ENCODE measurements at places on chromosomes 7 and 10. TPM values are rescaled to one million over a fixed set of nuclear protein-coding genes. Genes with fewer than 3 reads are reported as not detected.

- no peak for DNase-seq
- H3K27me3 ChIP-seq, result peaks cover 14% of the 10 kb centered on the region
- H3K4me3 ChIP-seq, result no peak overlapping the region
- no peak overlapping the region for H3K27ac ChIP-seq
- no peaks in the 10 kb centered on the region for H3K36me3 ChIP-seq
Observed at GRCh38 chr10:24393201-24393600, 184.3 kb downstream of the KIAA1217 start.

DNA sequence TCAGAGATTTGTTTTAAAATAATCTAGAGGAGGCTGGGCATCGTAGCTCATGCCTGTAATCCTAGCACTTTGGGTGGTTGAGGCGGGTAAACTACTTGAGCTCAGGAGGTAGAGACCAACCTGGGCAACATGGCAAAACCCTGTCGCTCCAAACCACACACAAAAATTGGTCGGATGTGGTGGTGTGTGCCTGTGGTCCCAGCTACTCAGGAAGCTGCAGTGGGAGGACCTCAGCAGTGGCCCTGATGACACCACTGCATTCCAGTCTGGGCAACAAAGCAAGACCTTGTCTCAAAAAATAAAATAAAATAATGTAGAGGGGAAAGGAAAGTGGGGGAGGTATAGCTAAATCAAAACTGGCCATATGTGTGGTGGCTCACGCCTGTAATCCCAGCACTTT, 13.9 kb upstream of the PPP3CB start:
- no peak overlapping the region for H3K27ac ChIP-seq
- H3K4me1 ChIP-seq, result peaks cover 14% of the 10 kb centered on the region
- peaks cover 6% of the 10 kb centered on the region for H3K36me3 ChIP-seq
- no peak for DNase-seq
- no peak overlapping the region for H3K4me3 ChIP-seq
- no peaks in the 10 kb centered on the region for H3K27me3 ChIP-seq

GRCh38 chr7:300546-301290, 10.7 kb downstream of the FOXL3 start:
- no peak overlapping the region for H3K27ac ChIP-seq
- H3K4me1 ChIP-seq, result no peaks in the 10 kb centered on the region
- DNase-seq, result no peak
- H3K27me3 ChIP-seq, result peaks cover 7% of the 10 kb centered on the region
- H3K36me3 ChIP-seq, result peaks cover 4% of the 10 kb centered on the region

GRCh38 chr10:30736685-30737232, 107.2 kb upstream of the LYZL2 start:
- H3K27me3 ChIP-seq, result no peaks in the 10 kb centered on the region
- H3K4me1 ChIP-seq, result peaks cover 14% of the 10 kb centered on the region
- peak; percentile 100 for DNase-seq
- H3K4me3 ChIP-seq, result peak overlapping the region; percentile 57
- H3K27ac ChIP-seq, result peak overlapping the region; percentile 99

The CRHR2 gene
- total RNA-seq, result not detected

The TUBAL3 gene
- not detected for total RNA-seq

The RTKN2 gene
- total RNA-seq, result 5.5 TPM

The A1CF gene
- total RNA-seq, result not detected

DNA sequence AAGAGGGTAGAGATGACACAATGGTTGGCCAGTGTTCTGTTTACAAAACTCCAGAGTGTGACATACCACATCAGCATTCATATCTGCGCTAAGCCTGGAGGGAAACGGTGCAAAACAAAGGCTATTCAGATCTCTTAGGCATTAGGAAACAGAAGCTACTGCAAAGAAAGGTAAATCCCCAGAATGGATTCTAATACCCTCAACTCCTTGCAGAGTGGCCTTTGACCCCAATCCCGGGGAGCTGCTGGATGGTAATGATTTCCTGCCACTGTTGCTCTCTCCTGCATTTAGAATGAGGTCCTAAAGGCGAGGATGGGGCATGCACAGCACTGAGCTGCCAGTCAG, 65.2 kb downstream of the AOAH start:
- H3K27ac ChIP-seq, result peak overlapping the region; percentile 19
- peaks cover 12% of the 10 kb centered on the region for H3K4me1 ChIP-seq
- peaks cover 6% of the 10 kb centered on the region for H3K27me3 ChIP-seq
- H3K36me3 ChIP-seq, result no peaks in the 10 kb centered on the region
- H3K4me3 ChIP-seq, result no peak overlapping the region
- DNase-seq, result peak; percentile 27

The OPN4 gene
- total RNA-seq, result not detected

The H2BK1 gene
- total RNA-seq, result not detected

DNA sequence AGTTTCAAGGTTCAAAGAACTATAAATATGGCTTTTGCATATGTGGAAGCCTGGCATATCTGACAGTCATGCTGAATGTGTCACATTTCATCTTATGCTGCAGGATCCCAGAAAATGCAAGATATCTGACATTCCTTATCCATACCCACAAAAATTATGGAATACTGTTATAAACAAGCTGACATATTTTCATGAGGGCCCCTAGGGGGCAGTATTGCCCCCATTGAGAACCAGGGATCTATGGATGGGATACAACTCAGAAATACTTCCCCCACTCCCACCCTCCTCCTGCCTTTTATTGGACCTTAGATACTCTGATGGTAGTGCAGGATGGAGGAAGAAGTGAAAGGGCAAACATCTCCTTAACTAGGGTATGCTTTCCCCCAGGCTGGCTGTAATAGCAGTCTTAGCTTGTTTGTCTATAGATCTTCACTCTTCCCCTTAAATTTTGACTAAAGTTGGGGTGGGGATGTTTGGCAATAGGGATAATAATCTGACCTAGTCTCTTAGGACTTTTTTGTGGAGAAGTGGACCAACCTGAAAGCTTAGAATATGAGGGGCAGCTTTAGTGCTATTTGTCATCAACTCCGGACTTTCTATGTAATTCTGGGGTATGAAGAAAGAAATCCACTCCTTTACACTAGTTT, 3.5 kb upstream of the GNGT1 start:
- DNase-seq, result no peak
- H3K4me1 ChIP-seq, result peaks cover 5% of the 10 kb centered on the region
- no peak overlapping the region for H3K27ac ChIP-seq
- H3K36me3 ChIP-seq, result no peaks in the 10 kb centered on the region
- H3K27me3 ChIP-seq, result peaks cover 2% of the 10 kb centered on the region

The ANXA8 gene
- total RNA-seq, result 1.1 TPM

- peaks cover 19% of the 10 kb centered on the region for H3K27me3 ChIP-seq
- no peaks in the 10 kb centered on the region for H3K36me3 ChIP-seq
- no peaks in the 10 kb centered on the region for H3K4me1 ChIP-seq
- no peak for DNase-seq
Observed at GRCh38 chr10:12412666-12413368, 63.5 kb downstream of the CAMK1D start.

GRCh38 chr10:96230527-96230926, 40.8 kb downstream of the BLNK start:
- H3K27me3 ChIP-seq, result peaks cover 6% of the 10 kb centered on the region
- H3K36me3 ChIP-seq, result no peaks in the 10 kb centered on the region
- no peak overlapping the region for H3K27ac ChIP-seq
- DNase-seq, result no peak
- no peak overlapping the region for H3K4me3 ChIP-seq
- no peaks in the 10 kb centered on the region for H3K4me1 ChIP-seq

The PRLHR gene
- not detected for total RNA-seq

GRCh38 chr10:129680661-129681344, 213.8 kb downstream of the MGMT start:
- no peak for DNase-seq
- peaks cover 2% of the 10 kb centered on the region for H3K27me3 ChIP-seq
- H3K4me3 ChIP-seq, result no peak overlapping the region

The TRUB1 gene
- total RNA-seq, result 19.5 TPM

DNA sequence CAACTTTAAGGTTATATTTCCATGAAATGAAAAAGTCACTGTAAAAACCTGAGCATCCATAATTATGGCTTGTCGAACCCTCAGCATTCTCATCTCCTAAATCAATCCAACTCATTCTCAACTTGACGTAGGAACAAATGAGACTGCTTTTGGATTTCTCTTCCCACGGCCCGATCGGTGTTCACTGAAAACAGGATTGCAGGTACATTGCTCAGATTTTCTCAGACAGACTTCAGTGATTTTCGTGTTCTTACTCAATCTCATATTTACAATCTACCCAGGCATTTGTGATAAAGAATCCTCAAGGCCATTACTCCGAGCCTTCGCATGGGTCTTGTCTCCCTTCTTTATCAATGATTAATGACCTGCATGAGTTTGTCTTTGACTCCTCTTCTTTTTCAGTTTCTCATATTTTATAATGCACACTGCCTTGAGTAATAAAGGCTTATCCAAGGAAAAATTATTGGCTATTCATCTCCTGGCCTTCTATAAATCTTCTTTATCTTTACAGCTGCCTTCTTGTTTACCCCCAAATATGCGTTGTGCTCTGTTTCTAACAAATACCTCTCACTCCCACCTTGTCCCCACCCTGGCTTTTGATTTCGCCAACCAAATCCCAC, 90.4 kb upstream of the MYO3A start:
- no peak overlapping the region for H3K4me3 ChIP-seq
- no peaks in the 10 kb centered on the region for H3K36me3 ChIP-seq
- H3K27ac ChIP-seq, result no peak overlapping the region
- H3K27me3 ChIP-seq, result no peaks in the 10 kb centered on the region
- H3K4me1 ChIP-seq, result no peaks in the 10 kb centered on the region

DNA sequence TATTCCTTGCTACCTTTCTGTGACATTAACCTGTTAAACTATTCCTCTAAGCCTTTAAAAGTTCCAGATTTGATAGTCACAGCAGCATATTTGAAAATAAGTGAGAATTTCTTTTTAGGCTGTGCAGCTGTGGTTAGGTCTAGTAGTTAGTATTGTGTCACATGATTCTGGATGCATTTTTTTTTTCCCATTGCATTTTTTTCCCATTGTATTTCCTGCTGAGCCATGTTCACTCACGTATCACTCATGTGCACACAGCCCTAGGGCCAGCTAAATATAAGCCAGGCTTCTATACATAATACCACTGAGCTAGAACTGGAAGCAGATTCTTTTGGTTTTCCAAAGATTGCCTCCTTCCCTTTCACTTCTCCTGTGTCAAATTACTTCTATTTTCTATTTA, 37.4 kb downstream of the DNAJC9 start:
- H3K4me1 ChIP-seq, result peaks cover 10% of the 10 kb centered on the region
- DNase-seq, result peak; percentile 54
- peak overlapping the region; percentile 53 for H3K27ac ChIP-seq
- no peak overlapping the region for H3K4me3 ChIP-seq

DNA sequence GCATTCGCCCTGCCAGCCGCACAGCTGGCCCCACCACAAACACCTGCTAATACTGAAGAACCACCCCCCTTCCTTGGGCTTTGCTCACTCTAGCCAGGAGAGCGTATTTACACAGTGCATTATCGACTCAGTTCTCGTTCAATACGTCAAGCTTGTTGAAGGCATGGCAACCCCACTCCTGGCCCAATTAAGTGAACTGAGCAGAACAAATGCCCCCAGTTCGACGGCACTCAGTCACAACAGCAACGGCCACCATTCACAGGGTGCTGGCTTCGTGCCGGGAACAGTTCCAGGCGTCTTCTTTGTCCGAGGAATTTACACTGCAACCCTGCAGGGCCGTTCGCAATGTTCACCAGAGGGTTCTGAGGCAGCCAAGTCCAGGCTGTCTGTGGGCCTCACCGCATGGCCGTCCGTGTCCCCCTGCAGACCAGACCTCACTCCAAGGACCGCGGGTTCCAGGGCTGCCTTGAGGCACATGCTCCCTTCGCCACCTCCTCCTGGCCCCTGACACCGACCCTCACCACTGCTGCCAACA, 175.3 kb downstream of the DIP2C start:
- no peak overlapping the region for H3K27ac ChIP-seq
- H3K36me3 ChIP-seq, result no peaks in the 10 kb centered on the region
- peaks cover 4% of the 10 kb centered on the region for H3K27me3 ChIP-seq
- DNase-seq, result no peak
- H3K4me1 ChIP-seq, result peaks cover 20% of the 10 kb centered on the region

DNA sequence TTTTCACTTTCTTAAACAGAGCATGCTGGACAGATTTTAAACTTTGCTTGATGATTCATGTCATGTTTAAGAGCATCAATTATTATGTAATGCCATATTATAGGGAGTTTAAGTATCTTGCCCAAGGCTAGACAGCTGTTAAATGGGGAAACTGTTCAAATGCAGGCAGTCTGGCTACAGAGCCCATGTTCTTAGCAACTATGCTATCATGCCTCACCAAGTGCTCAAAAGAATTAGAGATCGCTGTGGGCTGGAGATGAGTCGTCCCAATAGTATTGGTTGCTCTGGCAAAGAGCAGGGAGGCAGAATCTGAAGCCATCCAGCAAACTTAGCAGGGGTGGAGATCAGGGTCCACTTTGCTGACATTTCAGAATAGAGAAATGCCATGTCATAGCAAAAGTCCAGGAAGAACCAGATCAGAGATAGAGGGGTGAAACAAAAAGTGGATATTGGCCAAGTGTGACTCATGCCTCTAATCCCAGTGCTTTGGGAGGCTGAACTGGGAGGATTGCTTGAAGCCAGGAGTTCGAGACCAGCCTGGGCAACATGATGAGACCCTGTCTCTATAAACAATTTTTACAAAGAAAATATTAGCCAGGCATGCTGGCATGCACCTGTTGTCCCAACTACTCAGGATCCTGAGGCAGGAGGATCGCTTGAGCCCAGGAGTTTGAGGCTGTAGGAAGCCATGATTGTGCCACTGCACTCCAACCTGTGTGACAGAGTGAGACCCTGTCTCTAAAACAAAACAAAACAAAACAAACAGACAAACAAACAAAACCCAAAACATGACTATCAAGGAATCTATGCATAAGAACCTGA, 57.8 kb downstream of the BAMBI start:
- no peak overlapping the region for H3K4me3 ChIP-seq
- H3K27ac ChIP-seq, result peak overlapping the region; percentile 74
- peak; percentile 90 for DNase-seq
- peaks cover 4% of the 10 kb centered on the region for H3K36me3 ChIP-seq
- H3K27me3 ChIP-seq, result peaks cover 6% of the 10 kb centered on the region

GRCh38 chr7:94449151-94449725, 54.5 kb downstream of the COL1A2 start:
- H3K36me3 ChIP-seq, result no peaks in the 10 kb centered on the region
- H3K27me3 ChIP-seq, result peaks cover 2% of the 10 kb centered on the region
- peak overlapping the region; percentile 23 for H3K4me3 ChIP-seq
- DNase-seq, result no peak

GRCh38 chr10:72423426-72423825, 68.7 kb upstream of the DNAJB12 start:
- no peak overlapping the region for H3K27ac ChIP-seq
- DNase-seq, result no peak
- H3K27me3 ChIP-seq, result no peaks in the 10 kb centered on the region
